Activated CD8-positive, alpha-beta T cell treated with anti-CD3 and anti-CD28 coated beads for 36 hours (primary cell): ENCODE measurements at places on chromosomes 3 and 15. TPM values are rescaled to one million over a fixed set of nuclear protein-coding genes. Genes with fewer than 3 reads are reported as not detected.

PCOLCE2 gene
- total RNA-seq, result 1.1 TPM

DNA sequence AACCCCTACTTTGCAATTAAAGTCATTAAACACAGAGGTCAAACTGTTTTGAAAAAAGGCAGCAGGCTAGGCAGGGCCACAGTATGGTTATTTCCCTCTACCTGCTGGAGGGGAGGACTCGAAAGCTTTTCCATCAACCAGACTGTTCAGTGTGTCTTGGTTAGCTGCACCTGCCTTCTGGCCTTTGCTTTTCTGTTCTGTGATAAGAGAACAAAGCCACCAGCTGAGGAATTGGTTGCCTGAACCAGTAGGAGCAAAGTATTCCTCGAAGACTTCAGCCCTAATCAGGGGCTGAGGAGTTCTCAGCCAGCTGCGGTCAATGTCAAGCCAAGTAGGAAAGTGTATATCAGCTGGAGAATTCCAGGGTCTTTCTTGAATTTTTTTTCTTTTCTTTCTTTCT is 132.5 kb downstream of the SOX2 start:
- no peaks in the 10 kb centered on the region for H3K36me3 ChIP-seq
- no peak for DNase-seq
- no peaks in the 10 kb centered on the region for H3K4me1 ChIP-seq
- no peak overlapping the region for H3K4me3 ChIP-seq
- H3K27me3 ChIP-seq, result no peaks in the 10 kb centered on the region

DNA sequence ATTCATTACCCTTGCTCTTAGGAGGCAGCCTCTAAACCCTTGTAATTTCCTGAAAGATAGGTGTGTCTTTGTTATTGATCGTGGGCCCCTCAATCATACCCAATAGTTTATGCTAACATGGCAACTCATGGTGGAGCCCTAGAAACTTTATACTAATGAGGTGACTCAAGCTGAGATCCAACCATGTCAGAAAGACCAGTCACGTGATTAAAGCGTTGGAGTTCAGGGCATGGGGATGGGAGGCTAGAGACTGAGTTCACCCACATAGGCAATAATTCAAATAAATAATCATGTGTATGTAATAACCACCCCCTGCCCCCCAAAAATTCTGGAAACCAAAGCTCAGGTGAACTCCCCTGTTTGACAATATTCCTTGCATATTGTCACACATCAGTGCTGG is 99.5 kb upstream of the TUSC7 start:
- no peaks in the 10 kb centered on the region for H3K27me3 ChIP-seq
- H3K4me1 ChIP-seq, result no peaks in the 10 kb centered on the region
- no peak overlapping the region for H3K4me3 ChIP-seq
- no peak overlapping the region for H3K27ac ChIP-seq

DNA sequence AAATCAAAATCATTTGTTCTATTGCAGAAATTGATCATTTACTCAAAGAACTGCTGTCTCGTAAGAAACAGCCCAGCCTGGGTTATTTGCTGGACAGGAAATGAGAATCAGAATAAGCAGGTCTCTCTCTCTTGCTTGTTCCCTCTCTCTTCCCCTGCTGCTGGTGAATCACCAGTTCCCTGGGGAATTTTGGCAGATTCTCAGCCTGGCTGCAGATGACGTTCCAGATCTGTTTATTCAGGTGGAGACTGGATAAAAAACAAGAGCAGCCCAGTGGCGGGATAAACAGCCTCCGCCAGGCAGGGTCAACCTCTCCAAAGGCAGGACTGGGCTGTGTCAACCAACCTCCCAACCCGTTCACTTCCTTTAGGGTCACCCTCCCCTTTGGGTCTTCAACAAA is 72.1 kb downstream of the LRIG1 start:
- peaks cover 3% of the 10 kb centered on the region for H3K36me3 ChIP-seq
- no peak overlapping the region for H3K27ac ChIP-seq
- H3K4me1 ChIP-seq, result peaks cover 17% of the 10 kb centered on the region
- H3K4me3 ChIP-seq, result no peak overlapping the region
- no peaks in the 10 kb centered on the region for H3K27me3 ChIP-seq
- no peak for DNase-seq

DNA sequence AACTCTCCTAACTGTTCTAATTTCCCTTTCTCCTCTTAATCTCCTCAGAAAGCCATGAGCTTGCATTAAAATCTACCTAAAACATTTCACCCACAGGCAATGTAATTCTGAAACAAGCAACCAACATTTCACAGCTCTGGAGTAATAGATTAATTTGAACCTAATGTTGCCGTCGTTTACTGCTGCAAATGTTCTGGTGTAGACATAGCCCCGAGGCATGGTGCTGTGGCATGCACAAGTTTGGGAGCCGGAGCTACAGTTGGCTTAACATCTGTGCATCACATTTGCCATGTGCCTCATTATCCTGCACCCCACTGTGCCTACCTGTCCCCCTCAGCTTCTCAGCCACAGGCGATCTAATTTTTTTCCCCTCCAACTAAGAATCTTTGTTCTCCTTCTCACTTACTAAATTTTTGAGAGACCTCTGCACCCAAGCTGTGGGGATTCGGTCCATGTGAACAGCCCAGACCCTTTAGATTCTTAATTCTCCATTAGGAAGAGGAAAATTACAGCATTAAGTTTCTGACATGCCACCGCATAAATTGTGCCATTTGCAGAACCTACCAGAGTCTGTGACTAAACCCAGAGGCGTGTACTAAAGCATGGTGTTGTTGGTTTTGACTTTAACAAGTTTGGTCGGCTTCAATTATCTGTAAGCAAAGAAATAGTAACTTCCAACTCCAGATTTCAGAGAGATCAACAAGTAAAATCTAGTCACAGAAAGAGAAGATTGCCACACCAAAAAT is 419.2 kb downstream of the MECOM start:
- H3K36me3 ChIP-seq, result no peaks in the 10 kb centered on the region
- no peak overlapping the region for H3K4me3 ChIP-seq
- peaks cover 14% of the 10 kb centered on the region for H3K27me3 ChIP-seq
- no peak for DNase-seq
